ENCODE measurements at places on chromosomes 6 and 20.

- DNase-seq = no peak
Measured at GRCh38 chr20:32841174-32841573, 17.5 kb upstream of the EFCAB8 start.

- no peak for DNase-seq
Measured at GRCh38 chr20:14418376-14418775, 81.0 kb upstream of the FLRT3 start.

GRCh38 chr6:67458265-67458664 lies 1176.8 kb upstream of the ADGRB3 start:
- DNase-seq = no peak

- no peak for DNase-seq
Measured at GRCh38 chr6:146912730-146913685, 291.2 kb upstream of the STXBP5 start.

GRCh38 chr6:145329257-145329656 lies 406.1 kb downstream of the EPM2A start:
- no peak for DNase-seq

DNA sequence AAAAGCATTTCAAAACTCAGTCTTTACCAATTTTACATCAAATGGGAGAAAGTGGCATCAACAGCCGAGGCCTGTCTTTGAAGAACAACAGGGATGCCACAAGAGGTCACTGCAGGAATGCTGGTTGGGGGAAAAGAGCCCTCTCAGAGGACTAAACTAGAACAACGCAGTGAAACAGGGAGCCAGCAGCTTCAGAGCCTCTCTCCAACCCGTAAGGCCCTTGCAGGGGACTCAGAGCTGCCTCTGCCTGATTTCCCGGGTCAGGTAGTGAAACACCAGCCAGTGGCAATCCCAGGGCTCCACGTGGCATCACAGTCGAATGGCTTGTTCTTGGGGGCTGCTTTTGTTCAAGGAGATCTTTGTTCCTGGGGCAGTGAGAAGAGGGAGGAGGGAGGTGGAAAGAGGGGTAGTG lies 55.0 kb upstream of the KCNK16 start:
- DNase-seq = no peak

DNA sequence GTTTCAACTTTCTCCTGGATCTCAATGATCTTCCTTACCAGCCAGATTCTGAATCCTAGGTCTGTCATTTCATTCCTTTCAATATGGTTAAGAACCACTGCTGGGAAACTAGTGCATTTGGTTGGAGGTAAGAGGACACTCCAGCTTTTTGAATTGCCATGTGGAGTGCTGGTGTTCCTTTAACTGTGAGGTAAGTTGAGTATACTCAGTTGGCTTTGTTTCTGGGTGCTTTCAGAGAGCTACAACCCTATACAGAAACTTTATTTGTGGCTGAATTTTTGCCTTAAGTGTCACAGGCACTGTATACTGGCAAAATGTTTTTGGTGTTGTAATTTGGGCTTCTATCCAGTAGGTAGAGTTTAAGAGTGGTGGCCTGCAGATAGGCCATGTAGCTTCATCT lies 175.8 kb downstream of the TBC1D32 start:
- DNase-seq = no peak

GRCh38 chr20:32789896-32790750 lies 27.9 kb downstream of the DNMT3B start:
- DNase-seq = no peak

- DNase-seq = no peak
Measured at GRCh38 chr6:139711804-139712585, 337.5 kb upstream of the CITED2 start.

GRCh38 chr6:3851839-3852238 lies 2.7 kb downstream of the FAM50B start:
- DNase-seq = no peak

GRCh38 chr20:61932199-61932592 lies 133.5 kb downstream of the TAF4 start:
- no peak for DNase-seq

GRCh38 chr6:13260831-13261230 lies 67.5 kb downstream of the TBC1D7 start:
- DNase-seq = no peak

GRCh38 chr20:63295846-63296245 lies 2.9 kb downstream of the COL20A1 start:
- DNase-seq = no peak

GRCh38 chr6:83889621-83890020 lies 30.1 kb downstream of the CYB5R4 start:
- no peak for DNase-seq

DNA sequence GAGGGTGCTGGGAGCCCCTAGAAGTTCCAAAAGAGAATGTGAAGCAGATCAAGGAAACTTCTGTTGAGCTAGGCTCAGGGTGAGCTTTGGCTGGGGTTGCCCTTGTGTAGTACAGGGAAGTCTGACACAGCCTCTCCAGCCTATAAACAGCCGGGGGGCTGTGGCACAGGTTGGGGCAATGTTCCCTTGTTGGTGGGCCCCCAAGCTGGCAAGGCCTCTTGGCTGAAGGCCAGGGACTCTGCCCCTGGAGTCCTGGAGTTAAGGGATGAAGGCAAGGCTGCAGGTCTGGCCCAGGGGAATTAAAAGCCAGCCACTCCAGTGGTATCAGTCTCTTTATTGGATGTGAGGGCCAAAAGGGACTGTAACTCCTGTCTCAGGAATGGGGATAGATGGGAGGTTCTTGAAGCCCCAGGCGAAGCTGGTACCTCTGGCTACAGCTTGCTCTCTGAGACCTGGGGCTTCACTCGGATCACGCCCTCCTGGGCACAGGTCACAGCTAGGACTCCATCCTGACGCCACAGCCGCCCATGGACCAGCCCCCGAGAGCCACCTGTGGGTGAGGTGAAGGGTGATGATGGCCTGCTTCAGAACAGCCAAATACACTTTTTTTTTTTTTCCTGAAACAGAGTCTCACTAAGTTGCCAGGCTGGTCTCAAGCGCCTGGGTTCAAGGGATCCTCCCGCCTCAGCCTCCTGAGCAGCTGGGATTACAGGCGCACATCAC lies 8.0 kb downstream of the SNX21 start:
- no peak for DNase-seq

DNA sequence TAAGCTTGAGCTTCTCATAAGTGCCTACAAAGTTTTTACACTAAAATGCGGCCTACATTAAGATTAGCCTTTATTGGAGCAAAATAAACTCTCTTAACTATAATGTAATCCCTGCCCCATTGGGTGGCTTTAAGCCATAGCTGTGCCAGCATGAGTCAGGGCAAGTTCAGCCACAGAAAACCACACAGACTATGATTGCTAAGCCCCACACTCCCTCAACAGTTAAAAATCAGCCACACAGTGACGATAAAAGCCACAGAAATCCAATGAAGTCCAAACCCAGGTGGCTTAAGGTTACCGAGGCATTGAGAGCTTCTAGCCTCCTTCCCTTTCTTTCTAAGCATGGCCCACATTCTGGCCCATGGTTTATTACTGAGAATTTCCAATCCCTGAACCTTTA lies 61.6 kb downstream of the GRM1 start:
- DNase-seq = no peak

- DNase-seq = no peak
Measured at GRCh38 chr6:140364916-140365315, 990.5 kb upstream of the CITED2 start.

GRCh38 chr6:68046756-68047155 lies 588.3 kb upstream of the ADGRB3 start:
- DNase-seq = no peak

GRCh38 chr6:55826941-55827340 lies 48.4 kb downstream of the BMP5 start:
- DNase-seq = no peak

- DNase-seq = no peak
Measured at GRCh38 chr6:106754215-106754614, 124.8 kb downstream of the QRSL1 start.

DNA sequence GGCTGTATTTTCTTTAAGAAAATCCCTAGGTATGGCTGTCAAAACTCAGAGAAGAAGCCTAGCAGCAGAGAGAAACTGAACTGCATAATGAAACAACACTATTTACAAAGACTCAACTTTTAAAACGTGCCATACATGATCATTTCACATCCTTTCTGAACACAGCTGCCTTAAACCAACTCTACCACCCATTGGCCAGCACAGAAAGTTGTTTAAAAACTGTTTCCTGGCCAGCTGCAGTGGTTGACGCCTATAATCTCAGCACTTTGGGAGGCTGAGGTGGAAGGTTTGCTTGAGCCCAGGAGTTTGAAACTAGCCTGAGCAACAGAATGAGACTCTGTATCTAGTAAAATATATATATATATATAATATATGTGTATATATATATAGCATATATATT lies 336.4 kb upstream of the SOX4 start:
- no peak for DNase-seq

- peak; percentile 13 for DNase-seq
Measured at GRCh38 chr6:118580585-118581419, 32.7 kb downstream of the PLN start.

GRCh38 chr6:142255785-142256184 lies 46.0 kb upstream of the ADGRG6 start:
- no peak for DNase-seq

GRCh38 chr6:25944688-25945574 lies 14.4 kb upstream of the SLC17A2 start:
- no peak for DNase-seq

DNA sequence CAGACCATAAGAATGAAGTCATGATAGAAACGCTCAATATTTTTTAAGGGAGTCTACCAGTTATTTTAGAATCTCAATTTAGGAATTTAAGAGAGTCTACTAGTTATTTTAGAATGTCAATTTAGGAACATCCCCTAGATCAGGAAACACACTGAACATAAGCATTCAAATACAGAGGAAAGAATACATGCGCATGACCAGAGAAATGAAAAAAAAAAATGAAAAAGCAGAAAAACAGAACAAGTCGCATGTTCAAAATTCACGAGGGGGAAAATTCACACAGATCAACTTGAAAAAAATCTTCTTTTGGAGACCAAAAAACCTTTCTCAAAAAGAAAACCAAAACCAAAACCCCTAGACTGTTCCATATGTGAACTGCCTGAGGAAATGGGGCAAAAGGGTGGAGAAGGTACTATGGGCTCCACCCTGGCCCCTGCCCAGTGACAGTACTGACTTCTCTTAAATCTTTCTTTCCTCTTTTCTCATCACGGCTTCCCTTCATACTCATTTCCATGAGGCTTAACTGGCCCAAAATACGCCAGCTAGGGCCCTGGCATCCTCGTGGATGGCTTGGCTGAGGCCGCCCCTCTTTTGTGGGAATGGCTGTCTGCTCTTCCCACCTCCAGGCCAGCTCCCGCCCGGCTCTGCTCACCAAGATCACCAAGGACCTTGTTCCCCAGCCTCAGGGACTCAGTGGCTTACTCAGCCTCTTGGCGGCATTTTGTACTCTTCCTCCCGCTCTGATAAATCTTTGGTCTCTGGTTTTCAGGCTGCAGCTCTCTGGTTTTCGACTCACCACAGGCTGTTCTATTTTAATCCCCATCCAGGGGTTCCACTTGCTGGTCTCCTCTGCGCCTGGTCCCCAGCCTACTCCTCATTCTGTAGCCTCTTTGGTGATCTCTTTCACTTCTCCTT lies 11.2 kb downstream of the ZBTB2 start:
- DNase-seq = no peak

DNA sequence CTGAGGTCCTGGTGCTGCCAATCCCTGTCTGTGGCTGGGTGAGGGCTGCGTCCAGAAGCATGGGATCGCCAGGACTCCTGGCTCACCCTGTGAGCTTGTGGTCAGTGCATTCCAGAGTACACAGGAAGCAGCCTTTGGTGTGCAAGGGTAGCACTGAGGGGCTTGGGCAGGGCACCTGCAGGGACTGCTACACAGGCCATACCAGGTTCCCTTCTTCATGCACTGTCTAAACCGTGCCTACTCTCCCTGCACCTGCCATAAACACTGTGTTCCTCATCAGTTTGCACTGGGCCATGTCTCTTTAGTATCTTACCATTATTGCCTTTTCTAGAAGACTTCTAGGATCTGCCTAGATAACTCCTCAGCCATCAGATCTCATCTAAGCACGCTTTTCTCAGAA lies 72.8 kb upstream of the NKX2-2 start:
- no peak for DNase-seq

Data from NCI-H524 treated with DMSO at 0.1 percent for 48 hours (cell line).